ENCODE measurements at places on chromosomes 11 and 22.

GRCh38 chr22:40001800-40002577 is 7.2 kb downstream of the FAM83F start:
- DNase-seq = no peak

DNA sequence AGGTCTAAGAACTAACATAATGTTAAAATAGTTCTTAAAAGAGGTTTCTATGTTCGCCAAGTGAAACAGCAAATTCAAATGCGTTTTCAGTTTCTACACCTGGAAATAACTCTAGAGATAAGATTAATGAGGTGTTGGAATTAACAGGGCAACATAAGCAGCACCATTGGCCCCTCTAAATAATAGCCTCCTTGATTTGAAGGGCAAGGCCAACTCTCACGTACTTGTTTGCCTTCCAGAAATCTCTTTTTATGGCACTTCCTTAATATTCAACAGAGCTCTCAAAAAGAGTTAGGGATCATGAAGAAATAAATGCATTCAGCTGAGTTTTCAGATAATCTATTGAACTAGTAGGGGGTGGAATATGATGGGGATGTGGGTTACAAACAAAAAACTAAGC is 80.9 kb downstream of the AASDHPPT start:
- no peak for DNase-seq

- DNase-seq = no peak
Measured at GRCh38 chr11:15840966-15841365, 515.4 kb downstream of the SOX6 start.

- DNase-seq = no peak
Measured at GRCh38 chr11:501001-501682, 5.9 kb downstream of the RNH1 start.

DNA sequence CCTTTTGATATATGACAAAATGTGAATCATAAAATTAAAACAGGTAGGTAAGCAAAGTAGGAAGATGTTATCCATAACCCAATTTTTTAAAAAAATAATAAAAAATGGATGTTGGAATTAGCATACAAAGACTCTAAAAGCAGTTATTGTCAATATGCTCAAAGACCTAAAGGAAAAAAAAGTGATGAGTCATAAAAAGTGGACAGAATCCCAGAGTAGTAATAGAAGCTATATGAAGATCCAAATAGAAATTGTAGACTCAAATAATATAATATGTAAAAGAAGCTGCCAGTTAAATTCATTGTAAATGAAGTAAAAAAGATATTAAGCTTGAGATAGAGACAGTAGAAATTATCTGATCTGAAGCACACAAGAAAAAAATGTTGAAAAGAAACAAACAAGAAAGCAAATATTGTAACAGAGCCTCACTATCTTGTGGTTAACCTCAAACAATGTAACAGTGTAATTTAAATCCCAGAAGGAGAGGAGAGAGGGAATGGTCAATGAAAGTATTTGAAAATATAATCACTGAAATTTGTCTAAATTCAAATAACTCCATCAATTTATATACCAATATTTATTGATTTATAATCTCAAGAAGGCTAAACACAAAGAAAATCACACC is 773.4 kb upstream of the RAG2 start:
- DNase-seq = no peak

- DNase-seq = no peak
Measured at GRCh38 chr11:299951-300735, 817 bp upstream of the IFITM5 start.

Data from muscle of back (tissue), 13 donors.